Stimulated activated CD4-positive, alpha-beta T cell treated with anti-CD3 and anti-CD28 coated beads, Interleukin-2, amount 100 ng/mL, for 4 hours (primary cell): ENCODE measurements at places on chromosomes 5 and 9.

GRCh38 chr5:1478271-1479035 lies 33.2 kb upstream of the SLC6A3 start:
- DNase-seq: no peak

- DNase-seq: no peak
Observed at GRCh38 chr5:94031631-94032030, 290.2 kb upstream of the POU5F2 start.

GRCh38 chr5:73534011-73534644 lies 31.3 kb downstream of the ANKRA2 start:
- DNase-seq: no peak

- DNase-seq: no peak
Observed at GRCh38 chr9:133563291-133563796, 28.8 kb downstream of the ADAMTSL2 start.

- no peak for DNase-seq
Observed at GRCh38 chr9:133139246-133140173, 18.5 kb upstream of the RALGDS start.

- DNase-seq: no peak
Observed at GRCh38 chr5:1343931-1344901, 683 bp downstream of the CLPTM1L start.

- no peak for DNase-seq
Observed at GRCh38 chr5:124444147-124444775, 302.2 kb downstream of the ZNF608 start.
